ENCODE measurements at places on chromosomes 12 and 14. TPM values are rescaled to one million over a fixed set of nuclear protein-coding genes. Genes with fewer than 3 reads are reported as not detected.
A peak's percentile ranks its signal among the peaks of the same experiment; 100 is the strongest.

DNA sequence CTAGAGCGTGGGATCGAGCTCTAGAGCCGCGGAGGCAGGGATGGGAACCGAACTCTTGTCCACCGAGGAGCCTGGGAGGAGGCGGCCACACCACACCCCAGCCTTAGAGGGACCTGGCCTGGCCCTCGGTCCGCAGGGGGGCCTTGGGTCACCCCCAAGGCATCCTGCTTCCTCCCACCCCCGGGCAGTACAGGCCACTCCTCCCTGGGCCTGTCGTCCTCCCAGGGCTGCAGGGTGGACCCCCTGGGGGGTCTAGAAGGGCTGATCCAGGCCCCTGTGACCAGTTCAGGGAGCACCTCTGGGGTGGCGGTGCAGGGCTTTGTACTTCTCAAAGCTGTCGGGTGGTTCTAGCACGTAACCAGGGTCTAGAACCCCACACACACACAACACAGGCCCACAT is 79.1 kb upstream of the FBRSL1 start:
- no peak overlapping the region for H3K4me3 ChIP-seq
- H3K27ac ChIP-seq, result no peak overlapping the region
- H3K36me3 ChIP-seq, result no peaks in the 10 kb centered on the region
- no peaks in the 10 kb centered on the region for H3K4me1 ChIP-seq

DNA sequence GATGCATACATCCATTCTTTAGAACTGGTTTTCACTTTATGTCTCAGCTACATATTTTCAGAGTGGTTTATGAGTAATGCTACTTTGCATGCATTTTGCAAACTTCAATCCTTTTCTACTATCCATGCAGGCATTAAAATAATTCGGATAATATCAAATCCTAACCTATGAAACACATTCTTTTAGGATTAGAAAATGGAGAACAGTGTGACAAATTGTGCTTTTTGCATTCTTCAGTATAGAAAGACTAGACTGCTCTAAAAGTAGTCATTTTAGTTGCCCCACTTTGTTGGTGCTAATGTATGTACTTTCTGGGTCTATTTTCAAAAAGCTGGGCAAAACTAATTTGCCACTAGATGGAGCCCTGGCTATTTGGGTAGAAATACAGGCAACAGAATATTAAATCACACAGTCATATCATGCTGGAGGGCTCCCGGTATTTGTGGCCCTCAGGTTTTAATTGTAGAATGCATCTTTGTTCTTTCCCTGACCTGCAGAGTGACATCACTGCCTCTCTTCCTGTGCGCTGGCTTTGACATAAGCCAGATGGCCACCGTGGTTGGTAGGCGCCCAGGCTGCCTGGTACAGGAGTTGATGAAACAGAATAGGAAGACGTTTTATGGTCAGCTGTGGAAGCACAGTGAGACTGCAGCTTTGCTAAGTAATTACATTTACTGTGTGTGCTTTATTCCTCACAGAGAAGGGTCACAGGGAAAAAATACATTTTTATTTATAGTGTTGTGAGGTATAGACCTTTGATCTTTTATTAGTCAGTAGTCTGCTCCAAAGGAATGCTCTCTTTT is 28.1 kb downstream of the MSRB3 start:
- H3K4me1 ChIP-seq, result no peaks in the 10 kb centered on the region
- H3K27me3 ChIP-seq, result no peaks in the 10 kb centered on the region
- no peak for DNase-seq
- no peaks in the 10 kb centered on the region for H3K36me3 ChIP-seq
- H3K4me3 ChIP-seq, result no peak overlapping the region

GRCh38 chr12:8507596-8507995 is 5.7 kb upstream of the CLEC4D start:
- no peak overlapping the region for H3K4me3 ChIP-seq
- no peak for DNase-seq
- no peaks in the 10 kb centered on the region for H3K36me3 ChIP-seq
- no peaks in the 10 kb centered on the region for H3K27me3 ChIP-seq
- no peak overlapping the region for H3K27ac ChIP-seq

DNA sequence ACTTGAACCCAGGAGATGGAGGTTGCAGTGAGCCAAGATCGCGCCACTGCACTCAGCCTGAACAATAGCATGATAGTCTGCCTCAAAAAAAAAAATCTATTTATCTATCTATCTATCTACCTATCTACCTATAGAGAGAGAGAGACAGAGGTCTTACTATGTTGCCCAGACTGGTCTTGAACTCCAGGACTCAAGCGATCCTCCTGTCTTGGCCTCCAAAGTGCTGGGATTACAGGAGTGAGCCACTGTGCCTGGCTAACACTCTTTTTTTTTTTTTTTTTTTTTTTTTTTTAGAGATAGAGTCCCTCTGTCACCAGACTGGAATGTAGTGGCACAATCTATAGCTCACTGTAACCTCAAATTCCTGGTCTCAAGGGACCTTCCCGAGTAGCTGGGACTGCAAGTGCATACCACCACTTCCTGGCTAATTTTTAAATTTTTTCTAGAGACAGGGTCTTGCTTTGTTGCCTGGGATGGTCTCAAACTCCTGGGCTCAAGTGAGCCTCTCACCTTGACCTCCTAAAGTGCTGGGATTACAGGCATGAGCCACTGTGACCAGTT is 1.9 kb downstream of the FAM186A start:
- H3K27me3 ChIP-seq, result no peaks in the 10 kb centered on the region
- H3K36me3 ChIP-seq, result no peaks in the 10 kb centered on the region
- H3K4me3 ChIP-seq, result no peak overlapping the region
- no peak overlapping the region for H3K27ac ChIP-seq
- DNase-seq, result no peak
- H3K4me1 ChIP-seq, result no peaks in the 10 kb centered on the region

DNA sequence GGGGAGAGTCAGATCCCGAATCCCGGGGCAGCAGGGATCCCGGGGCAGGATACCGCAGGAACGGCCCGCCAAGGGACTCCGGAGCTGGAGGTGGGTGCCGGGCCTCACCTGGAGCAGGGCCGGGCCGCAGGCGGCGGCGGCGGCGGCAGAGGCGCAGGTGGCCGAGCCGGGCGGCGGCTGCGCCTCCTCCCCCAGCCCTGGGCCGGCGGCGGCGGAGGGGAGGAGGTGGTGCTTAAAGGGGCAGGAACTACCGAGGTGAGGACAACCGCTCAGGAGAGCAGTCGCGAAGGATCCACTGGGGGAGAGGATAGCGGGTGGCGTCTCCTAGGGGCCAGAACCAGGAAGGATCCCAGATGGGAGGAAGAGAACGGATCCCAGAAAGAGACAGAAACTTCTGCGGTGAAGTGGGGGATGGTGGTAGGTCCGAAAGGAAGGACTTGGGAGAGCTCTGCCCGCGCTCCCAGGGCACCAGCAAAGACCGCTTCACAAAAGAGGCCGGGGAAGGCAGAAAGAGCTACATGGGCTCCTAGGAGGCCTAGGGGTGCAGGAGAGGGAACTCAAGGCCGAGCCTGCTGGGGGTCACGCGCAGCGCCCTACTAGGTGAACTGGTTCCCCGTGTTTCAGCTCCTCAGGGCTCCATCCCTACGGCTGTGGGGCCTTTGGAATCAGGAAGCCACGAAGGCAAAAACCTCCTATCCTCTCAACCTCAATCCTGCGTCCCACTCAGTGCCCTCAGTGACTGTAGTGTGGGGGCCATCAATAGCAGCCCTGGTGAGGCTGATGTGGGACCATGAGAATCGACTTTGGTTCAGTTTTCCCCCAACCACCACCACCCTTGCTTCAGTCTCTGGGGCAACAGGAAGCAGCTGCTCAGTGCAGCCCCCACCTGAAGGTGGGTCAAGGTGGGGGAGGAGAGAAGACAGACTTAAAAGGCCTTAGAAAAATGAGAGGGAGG is 5.0 kb upstream of the BAZ2A start:
- H3K27me3 ChIP-seq, result no peaks in the 10 kb centered on the region
- H3K4me1 ChIP-seq, result peaks cover 57% of the 10 kb centered on the region
- DNase-seq, result peak; percentile 83
- H3K36me3 ChIP-seq, result peaks cover 25% of the 10 kb centered on the region

Gene DPF3
- total RNA-seq, result 0.27 TPM

Gene PRKD1
- 12.7 TPM for total RNA-seq

DNA sequence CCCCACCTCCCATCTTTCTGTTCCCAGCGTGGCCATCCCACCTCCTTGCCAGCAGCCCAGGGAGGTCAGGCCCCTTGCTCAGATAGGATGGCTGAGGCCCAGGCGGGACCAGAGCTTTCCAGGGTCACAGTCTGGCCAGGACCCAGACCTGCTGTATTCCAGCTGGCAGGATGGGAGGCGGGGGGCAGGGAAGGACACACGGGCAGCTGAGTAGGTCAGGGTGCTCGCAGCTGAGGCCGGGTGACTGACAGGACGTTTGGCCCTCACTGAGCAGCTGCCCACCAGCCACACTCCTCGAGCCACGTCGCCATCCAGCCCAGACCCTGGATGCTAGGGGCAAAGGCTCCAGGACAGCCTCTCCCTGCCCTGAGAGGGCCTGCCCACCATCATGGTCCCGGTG is 4.0 kb downstream of the NUDT14 start:
- H3K27ac ChIP-seq, result no peak overlapping the region
- DNase-seq, result no peak
- H3K4me1 ChIP-seq, result peaks cover 24% of the 10 kb centered on the region
- no peaks in the 10 kb centered on the region for H3K27me3 ChIP-seq
- H3K36me3 ChIP-seq, result no peaks in the 10 kb centered on the region

DNA sequence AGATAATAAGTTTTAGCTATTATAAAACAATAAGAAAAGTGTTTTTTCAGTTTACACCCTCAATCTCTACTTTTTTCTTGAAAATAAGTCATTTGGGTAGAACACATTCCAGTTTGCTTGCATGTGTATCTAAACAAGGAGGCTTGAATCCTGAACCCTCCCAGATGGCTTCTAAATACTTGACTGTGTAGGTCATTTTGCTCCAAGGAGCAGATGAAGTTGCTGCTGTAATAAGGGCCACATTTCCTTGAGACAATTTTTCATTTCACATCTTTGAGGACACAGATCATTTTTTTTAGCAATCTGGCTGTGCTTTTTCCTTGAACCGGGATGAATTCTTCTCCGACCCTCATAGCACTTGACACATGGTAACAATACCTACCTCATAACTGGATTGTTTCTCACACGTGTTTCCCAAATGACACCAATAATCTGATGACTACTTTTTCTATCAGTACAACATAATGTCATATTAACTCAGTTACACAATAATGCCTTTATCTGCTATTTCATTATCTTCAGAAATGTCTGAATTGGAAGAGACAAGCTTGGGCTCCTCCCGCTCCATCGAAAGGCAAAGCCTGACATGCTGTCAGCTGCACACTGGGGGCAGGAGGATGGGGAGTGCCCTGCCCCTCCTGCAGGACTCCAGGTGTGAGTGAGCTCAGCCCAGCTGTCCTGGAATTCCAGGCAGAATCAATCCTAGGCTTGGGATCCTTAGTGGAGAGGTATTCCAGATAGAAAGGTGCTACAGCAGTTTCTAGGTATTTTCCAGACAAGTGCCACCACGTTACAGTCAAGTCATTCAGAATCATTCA is 30.9 kb downstream of the GPHB5 start:
- no peak overlapping the region for H3K27ac ChIP-seq
- H3K4me1 ChIP-seq, result no peaks in the 10 kb centered on the region
- no peaks in the 10 kb centered on the region for H3K36me3 ChIP-seq
- DNase-seq, result no peak
- no peaks in the 10 kb centered on the region for H3K27me3 ChIP-seq

Gene KITLG
- total RNA-seq, result 7.9 TPM

- DNase-seq, result no peak
- H3K27me3 ChIP-seq, result no peaks in the 10 kb centered on the region
- H3K36me3 ChIP-seq, result peaks cover 11% of the 10 kb centered on the region
- H3K27ac ChIP-seq, result no peak overlapping the region
- H3K4me3 ChIP-seq, result no peak overlapping the region
These were observed 31.7 kb upstream of the BTBD6 start for GRCh38 chr14:105216490-105217247.

DNA sequence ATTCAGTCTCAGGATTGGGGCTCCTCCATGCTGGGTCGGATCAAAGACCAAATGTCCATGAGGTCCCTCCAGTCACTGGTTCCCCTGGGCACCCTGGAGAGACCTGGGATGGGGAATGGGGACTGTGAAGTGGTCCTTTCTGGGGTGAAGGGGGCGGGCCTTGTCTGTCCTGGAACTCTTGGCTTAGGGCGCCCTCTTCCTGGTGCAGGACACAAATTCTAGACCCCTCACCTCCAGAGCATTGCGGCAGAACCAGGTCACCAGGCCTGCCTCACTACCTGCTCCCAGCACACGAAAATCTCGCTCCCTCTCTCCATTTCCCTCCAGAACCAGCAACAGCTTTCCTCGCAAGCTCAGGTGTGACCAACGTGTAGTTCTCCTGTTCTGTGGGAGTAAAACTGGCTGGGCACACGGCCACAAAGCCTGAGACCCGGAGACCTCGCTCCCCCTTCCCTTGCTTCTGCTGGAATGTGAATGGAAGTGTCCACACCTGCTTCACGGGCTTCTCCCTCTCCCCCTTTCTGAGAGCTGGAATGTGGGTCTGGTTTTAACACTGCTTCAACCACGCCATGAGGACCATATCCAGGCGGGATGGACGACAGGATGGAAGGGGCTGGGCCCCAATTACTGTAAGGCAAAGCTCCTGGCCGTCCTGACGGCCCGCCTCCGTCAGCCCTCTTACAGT is 112.7 kb downstream of the SCARB1 start:
- peak overlapping the region; percentile 71 for H3K27ac ChIP-seq
- no peaks in the 10 kb centered on the region for H3K36me3 ChIP-seq
- H3K27me3 ChIP-seq, result no peaks in the 10 kb centered on the region
- peaks cover 60% of the 10 kb centered on the region for H3K4me1 ChIP-seq

Gene SETD1B
- 7.3 TPM for total RNA-seq

Gene LRTM2
- total RNA-seq, result not detected

GRCh38 chr14:91078095-91078737 is 17.8 kb upstream of the RPS6KA5 start:
- DNase-seq, result no peak
- H3K4me3 ChIP-seq, result no peak overlapping the region
- no peaks in the 10 kb centered on the region for H3K4me1 ChIP-seq
- no peaks in the 10 kb centered on the region for H3K36me3 ChIP-seq

Data from thyroid gland (tissue), 4 donors.